ENCODE measurements at places on chromosomes 7 and 10.
A peak's percentile ranks its signal among the peaks of the same experiment; 100 is the strongest.

DNA sequence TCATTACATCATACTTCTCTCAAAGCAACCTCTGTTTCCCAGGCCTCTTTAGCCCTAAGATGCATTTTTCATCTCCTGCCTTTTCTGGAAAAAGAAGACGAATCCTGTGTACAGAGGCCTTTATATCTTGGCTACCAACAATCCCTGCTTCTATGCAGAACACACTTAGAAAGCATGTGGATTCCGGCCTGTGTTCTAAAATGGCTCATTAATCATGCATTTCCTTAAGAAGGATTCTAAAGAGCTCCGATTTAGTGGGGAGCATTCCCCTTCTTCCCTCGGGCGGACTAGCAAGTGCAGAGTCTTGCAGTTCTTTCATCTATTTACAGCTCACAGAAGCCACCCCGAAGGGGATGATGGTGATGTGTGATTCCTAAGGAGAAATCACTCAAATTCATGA, 1212.9 kb downstream of the TYW1 start:
- DNase-seq: no peak

- peak; percentile 81 for DNase-seq
Observed at GRCh38 chr7:150978126-150978789, at the start of gene KCNH2. Gene KCNH2, minus strand, starts transcription at chr7:150978321. Its CDS starts 408 bp downstream, at chr7:150977913.

DNA sequence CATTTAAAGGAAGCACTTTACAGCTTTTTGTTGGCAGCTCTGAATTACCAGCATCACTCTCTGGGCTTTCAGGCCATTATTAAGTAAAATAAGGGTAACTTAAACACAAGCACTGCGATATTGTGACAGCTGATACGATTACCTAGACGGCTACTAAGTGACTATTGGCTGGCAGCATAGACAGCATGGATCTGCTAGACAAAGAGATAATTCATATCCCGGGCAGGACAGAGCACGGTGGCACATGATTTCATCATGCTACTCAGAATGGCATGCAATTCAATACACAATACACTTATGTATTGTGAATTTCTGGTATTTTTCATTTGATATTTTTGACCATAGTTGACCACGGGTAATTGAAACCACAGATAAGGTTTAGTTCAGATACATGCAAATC, 522.0 kb upstream of the LRRN3 start:
- no peak for DNase-seq

GRCh38 chr10:113364227-113364626, 188.6 kb upstream of the HABP2 start:
- DNase-seq: no peak

- DNase-seq: peak; percentile 23
Observed at GRCh38 chr7:54563329-54563916, 21.2 kb downstream of the VSTM2A start.

DNA sequence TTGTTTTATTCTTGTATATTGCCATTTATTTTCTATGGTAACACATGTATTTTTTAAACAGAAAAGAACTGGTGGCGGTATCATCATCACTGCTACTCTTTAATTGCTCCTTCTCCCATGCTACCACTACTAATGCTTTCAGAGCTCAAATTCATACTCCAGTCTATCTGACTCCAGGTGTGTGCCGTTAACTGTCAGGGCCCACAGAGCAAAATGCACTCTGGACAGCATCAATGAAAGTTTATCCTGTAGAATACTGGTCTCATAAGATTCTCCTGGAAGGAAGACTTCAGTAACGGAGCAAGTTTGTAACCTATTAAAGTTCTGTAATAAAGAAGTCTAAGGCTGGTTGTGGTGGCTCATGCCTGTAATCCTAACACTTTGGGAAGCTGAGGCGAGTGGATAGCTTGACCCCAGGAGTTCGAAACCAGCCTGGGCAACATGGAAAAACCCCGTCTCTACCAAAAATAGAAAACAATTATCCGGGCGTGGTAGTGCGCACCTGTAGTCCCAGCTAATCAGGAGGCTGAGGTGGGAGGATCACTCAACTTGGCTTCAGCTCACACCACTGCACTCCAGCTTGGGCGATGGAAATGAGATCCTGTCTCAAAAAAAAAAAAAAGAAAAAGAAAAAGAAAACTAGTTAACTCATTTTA, 18.4 kb downstream of the ZNRF2 start:
- no peak for DNase-seq

- no peak for DNase-seq
Observed at GRCh38 chr7:100157069-100157333, 1.5 kb downstream of the TRAPPC14 start.

DNA sequence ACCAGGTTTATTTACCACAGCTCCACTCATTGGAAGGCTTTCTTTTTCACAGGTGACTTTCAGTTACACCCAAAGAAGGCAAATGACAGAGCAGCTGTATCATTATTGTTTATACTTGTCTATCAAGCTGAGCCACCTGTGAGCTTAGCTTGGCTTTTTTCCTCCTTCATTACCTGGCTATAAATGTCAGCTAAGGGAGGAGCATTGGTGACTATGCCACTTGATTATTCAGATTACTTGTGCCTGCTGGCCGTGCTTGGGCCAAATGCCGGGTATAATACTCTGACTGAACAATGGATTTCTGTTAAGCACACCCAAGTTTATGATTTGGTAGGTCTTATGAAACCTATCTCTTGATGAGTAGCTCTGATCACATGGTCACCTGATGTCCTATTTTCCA, 9.9 kb upstream of the GNAT3 start:
- DNase-seq: no peak

DNA sequence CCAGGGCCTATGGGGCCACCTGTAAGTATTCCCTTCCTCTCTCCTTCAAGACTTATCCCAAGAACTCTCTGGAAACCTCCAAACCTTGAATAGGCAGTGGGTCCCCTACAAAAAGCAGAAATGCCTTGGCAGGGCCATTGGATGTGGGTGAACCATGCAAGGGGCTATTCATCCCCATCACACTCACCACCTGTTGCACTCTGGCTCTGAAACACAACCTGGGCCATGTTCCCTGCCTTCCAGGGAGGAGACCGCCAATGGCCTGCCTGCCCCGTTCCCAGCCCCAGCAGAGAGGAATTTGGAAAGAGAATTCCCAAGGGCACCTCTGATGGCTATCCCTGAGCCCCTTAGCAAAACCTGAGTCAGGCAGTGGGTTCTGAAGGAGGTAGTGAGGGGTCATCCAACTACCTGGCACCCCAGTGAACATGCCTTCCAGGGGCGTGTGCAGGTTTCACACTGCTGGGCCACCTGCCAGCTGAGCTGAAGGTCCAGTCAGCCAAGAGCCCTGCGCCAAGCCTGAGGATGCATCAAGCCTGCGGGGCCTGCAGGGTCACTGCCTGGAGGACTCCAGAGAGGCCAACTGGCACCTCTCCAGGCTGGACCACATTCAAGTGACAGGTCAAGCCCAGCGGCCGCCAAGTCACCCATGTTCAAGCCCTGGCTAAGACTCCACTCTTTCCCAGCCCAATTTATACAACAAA, 101.3 kb downstream of the COL13A1 start:
- no peak for DNase-seq

GRCh38 chr10:50618624-50619023, 5.1 kb downstream of the SGMS1 start:
- peak; percentile 24 for DNase-seq

DNA sequence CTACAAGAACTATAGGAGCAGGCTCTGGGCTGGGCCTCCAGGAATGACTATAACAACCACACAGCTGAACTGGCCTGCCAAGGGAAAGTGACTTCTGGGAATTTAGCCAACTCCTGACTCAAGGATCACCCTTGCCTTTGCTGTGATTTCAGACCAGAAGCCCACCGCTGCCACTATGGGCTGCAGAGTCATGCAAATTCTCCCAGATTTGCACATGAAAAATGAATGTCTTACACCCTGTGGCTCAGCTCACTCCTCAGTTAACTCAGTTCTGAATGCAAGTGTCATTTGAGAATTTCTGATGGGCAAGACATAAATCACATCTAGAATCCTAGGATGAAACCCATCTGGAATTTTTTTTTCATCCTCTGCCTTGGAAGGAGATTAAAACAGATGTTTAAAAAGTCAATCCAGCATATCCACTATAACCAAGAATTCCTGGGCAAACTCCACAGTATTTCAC, 186.5 kb upstream of the BET1 start:
- DNase-seq: no peak

DNA sequence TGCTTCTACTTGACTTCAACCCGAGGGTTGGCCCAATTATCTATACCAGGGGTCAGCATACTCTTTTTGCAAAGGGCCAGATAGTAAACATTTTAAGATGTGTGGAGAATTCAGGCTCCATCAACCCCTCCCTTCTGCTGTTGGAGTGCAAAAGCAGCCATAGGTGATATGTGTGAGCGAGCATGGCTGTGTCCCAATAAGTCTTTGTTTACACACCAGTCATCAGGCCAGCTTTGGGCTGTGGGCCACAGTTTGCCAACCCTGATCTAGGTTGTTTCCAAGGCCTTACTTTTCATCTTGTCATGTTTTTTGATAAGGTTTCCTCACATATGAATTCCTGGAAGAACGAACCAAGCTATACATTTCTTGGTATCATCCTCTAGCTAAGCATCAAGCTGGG, 136.9 kb upstream of the VIPR2 start:
- no peak for DNase-seq

- DNase-seq: no peak
Observed at GRCh38 chr7:37441386-37441760, 7.3 kb downstream of the ELMO1 start.

DNA sequence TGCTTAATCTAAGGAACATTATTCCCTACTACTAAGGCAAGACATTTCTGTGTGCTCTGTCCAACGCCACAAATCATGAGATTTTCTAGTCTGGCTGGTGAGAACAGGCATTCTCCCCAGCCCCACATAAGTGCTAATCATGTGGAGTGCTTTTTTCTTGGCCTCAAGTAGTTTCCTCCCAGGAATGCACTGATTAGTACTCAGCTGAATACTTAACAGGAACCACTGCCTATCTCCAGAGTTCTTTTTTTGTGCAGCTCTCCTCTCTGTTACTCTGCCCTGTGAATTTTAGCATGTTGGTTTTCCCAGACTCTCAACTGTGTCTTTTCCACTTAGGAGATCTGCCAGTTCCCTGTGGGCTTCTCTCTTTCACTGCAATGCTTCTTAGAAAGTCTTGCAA, 1098.5 kb upstream of the LRRTM3 start:
- no peak for DNase-seq

DNA sequence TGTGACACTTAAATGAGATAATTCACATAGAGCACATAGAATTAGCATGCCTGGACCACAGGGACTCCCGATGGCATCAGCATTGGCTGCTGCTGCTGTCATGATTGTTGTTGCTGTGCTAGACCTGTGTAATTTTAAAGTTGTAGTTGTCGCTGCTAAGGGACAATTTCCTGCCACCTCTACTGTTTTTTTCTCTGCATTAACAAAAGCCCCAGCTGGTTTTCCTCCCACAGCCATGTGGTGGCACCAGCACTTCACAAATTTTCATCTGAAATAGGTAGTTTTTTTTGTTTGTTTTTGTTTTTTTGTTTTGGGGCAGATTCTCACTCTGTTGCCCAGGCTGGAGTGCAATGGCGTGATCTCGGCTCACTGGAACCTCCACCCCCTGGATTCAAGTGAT, 25.4 kb upstream of the PRXL2A start:
- DNase-seq: peak; percentile 64

DNA sequence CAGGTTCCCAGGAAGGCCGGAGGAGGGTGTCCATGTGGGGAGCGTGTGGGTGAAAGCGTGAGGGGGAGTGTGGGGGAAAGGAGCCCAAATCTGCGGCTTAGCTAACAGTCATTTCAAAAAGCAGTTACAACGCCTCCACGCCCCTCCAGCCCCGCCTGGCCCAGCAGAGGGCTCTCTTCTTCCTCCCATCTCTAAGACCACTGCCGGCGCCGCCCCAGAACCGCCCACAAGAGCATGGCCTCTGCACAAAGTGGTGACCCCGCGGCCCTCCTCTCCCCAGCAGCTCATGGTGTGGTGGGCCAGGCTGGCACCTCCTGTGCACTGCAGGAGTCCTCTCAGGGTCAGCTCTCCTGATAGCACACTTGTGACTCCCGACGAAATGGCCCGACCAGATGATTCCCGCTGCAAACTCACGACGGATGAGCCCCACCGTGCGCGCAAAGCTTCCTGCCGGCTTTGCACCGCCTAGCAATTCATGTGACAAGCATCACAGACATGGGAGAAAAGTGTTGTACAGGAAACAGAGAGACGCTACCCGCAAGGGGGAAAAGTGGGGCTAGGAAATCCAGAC, 12.4 kb upstream of the HUS1 start:
- peak; percentile 95 for DNase-seq

GRCh38 chr7:125112850-125113249, 183.2 kb upstream of the POT1 start:
- no peak for DNase-seq

- DNase-seq: no peak
Observed at GRCh38 chr10:46285966-46286620, 704 bp upstream of the ANTXRL start.

- DNase-seq: peak; percentile 27
Observed at GRCh38 chr10:62047960-62048383, 146.5 kb downstream of the ARID5B start.

GRCh38 chr10:123681285-123681684, 15.1 kb downstream of the GPR26 start:
- no peak for DNase-seq

GRCh38 chr7:29418651-29419050, 145.0 kb upstream of the PRR15 start:
- DNase-seq: no peak

DNA sequence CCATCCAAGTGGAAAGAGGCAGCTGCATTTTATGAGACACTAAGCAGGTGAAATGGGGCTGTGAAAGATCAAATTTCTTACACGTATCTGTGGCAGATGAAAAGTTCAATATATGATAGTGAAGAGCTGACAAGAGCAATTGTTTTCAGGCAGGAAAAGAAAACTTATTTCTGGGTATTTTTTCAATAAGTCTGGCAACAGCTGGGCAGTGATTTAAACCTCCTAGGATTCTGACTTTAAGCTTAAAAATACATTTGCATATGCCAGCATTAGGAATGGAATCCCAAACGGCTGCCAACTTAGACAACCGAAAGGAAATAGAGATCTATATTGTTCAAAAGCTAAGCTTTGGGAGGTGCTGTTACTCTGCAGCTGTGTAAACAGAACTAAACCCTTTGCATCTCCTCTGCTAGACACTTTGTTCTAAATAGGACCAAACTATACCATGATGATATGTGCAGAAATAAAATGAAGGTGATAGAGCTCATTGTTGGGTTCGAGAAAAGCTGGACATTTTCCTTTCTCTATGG, 26.1 kb downstream of the DYNC1I1 start:
- DNase-seq: no peak

DNA sequence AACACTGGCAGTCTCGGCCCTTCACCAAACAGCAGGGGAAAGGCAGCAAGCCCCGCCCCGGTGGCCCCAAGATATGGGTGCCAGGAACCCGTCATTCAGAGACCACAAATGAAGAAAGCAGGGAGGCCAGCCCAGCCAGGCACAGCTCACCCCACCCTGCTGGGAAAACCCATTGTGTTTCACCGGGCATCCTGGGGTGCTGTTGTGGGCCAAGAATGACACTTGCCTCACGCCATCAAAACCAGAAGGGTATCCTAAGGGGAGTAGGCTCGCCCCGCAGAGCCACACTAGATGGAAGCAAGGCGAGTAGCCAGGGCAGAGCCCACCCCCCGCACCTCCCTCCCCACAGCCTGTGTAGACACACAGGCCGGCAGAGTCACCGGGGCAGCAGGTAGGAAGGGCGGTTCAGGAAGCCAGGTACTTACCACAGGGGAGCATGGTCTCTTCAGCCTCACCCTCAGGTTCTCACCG, 72.5 kb upstream of the KCNMA1 start:
- DNase-seq: no peak

GRCh38 chr10:2049560-2049959, 312.2 kb upstream of the ADARB2 start:
- DNase-seq: no peak
